Pons (tissue), 1 donor: ENCODE measurements at places on chromosomes 7 and 10.

DNA sequence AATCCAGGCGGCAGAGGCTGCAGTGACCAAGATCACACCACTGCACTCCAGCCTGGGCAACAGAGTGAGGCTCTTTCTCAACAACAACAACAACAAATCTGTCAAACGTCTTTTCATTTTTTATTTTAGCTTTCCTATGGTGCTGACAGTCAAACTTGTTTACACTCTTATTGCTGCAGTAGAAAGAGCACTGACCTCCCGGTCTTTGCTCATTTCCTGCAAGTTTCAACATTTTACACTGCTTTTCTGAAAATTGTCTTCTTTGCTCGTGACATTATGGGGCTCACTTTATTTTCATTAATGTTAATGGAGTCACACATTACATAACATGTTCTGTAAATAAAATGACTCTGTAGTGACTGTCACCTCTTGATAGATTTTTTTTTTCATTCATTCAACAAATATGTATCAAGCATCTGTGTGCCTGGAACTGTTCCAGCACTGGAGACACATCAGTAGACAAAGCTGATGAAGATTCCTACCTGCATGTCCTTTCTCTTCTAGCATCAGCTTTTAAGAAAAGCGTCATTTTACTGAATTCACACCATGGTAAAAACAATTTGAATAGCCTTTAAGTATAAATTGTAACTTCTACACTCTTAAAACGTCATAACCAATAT, 277.3 kb downstream of the CELF2 start:
- no peak for DNase-seq

GRCh38 chr10:28429573-28430216, 103.2 kb upstream of the WAC start:
- DNase-seq, result no peak

DNA sequence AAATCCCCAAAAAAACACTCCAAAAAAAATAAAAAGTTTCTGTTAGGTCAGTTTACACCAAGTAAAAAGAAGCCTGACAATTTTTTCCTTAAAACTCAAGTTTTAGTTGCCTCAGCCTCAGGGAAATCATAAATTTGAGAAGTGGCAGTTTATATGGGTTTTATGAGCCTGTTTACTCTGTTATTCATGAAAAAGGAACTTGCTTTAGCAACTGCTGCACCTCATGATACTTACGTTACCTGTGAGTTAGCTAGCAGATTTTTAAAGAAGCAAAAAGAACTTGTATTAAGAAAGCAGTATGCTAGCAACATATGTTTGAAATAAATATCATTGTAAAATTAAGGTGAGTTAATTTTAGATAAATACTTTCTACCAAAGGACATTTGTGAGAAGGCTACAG, 1264.5 kb upstream of the PHF14 start:
- no peak for DNase-seq

- DNase-seq, result no peak
Measured at GRCh38 chr7:140506788-140507464, 27.6 kb upstream of the MKRN1 start.

GRCh38 chr10:27664461-27664860, 81.2 kb downstream of the MKX start:
- DNase-seq, result no peak

- DNase-seq, result no peak
Measured at GRCh38 chr7:70178211-70178610, 579.9 kb downstream of the AUTS2 start.

DNA sequence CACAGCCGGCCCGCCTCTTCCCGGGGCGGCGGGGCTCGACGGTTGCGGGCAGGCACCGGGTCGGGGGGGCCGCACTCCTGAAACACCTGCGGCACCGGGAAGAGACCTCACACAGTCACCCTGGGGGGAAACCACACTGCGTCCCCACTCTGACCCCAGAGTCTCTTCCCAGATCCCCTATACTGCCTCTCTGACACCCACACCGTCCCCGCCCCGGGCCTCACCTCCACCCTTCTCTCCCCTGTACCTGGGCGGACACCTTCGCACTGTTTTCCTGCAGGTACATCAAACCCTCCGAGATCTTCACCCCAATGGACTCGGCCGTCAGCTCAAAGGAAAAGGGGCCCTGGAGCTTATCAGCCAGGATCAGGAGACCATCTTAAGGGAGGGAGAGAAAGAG, 3.4 kb upstream of the GAL3ST4 start:
- no peak for DNase-seq

GRCh38 chr7:94368371-94368791, 26.3 kb upstream of the COL1A2 start:
- no peak for DNase-seq

DNA sequence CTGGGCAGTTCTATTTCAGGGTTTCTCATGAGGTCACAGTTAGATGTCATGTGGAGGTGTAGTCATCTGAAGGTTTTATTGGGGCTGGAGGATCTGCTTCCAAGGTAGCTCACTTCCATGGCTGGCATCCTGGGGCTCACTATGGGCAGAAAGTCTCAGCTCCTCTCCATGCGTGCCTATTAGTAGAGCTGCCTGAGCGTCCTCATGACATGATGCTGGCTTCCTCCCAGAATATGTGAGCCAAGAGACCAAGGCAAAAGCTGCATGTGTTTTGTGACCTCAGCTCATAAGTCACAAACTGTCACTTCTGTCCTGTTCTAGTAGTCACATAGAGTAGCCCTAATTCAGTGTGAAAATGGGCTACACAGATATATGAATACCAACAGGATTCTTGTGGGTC, 524.4 kb downstream of the SUGCT start:
- DNase-seq, result no peak

- peak; percentile 81 for DNase-seq
Measured at GRCh38 chr7:140653319-140654108, 12.9 kb upstream of the DENND2A start.

DNA sequence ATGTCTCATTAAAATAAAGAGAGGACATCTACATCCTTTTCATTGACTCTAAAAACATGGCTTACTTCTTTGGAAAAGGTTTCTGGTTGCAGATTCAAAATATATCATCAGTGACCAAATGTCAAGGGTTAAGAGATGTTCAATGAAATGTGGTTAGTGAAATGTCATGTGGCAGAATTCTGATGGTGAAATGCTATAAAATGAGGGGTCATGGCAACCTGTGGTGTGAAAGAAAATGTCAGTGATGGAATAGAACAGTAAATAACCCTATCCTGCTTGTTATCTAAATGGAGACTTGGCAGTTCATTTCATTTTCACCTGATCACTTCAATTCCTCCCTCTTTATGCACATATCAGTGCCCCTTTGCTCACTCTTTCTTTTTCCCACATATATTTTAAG, 79.4 kb downstream of the TFPI2 start:
- no peak for DNase-seq

GRCh38 chr10:43121444-43121843, 16.8 kb upstream of the CSGALNACT2 start:
- no peak for DNase-seq

DNA sequence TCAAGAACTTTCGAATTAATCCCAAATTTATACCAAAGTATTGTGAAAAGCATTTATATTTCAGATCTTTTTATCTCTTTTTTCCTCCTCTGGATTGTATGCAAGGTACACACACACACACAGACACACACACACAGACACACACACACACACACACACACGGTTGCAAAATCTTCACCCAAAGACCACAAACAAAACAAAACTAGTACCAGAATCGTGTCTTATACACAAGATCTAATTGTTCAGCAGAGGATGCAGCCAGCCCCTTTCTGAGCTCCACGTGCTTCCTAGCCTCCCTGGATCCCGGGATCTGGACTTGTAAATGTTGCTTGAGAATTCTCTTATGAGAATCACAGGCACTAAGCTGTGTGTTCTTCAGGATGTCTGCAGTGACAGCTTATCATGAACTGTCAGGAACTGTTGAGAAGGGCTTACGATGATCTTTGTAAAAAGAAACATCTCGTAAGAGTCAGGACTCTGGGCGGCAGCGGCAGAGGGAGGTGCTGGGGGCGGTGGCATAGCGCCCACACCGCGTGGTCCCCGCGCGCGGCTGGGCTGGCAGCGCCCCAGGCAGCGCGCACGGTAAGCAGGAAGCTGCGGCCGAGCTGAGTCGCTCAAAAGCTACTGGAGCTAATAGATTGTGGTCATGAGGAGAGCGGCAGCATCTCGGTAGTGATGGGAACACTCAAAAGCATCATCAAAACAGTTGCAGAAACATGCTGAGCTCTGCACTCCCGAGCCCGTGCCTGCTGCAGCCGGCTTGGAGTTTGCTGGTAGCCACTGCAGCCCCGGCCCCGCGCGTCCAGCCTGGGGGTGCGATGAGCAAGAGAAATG, 277.6 kb downstream of the GATA3 start:
- DNase-seq, result peak; percentile 24

DNA sequence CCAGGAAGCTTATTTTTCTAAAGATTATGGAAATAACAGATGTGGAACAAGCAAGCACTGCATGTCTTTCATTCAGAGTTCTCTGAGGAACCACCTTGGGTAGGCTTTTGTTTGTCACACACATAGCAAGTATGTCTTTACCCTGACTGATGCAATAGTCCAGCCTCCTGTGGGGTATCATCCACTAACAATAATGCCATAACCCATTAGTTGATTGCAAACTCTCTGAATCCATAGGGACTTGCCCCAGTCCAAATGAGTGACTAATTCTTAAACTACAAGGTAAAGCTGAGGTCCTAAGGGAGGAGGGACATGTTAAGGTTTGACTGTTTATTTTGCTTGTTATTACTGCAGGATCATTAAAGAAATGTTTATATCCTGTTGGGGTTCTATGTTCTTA, 151.4 kb upstream of the PRPS1L1 start:
- DNase-seq, result no peak

- DNase-seq, result peak; percentile 52
Measured at GRCh38 chr10:14225379-14225778, 105.3 kb downstream of the FRMD4A start.

GRCh38 chr10:20927456-20927855, 30.3 kb upstream of the NEBL start:
- no peak for DNase-seq

DNA sequence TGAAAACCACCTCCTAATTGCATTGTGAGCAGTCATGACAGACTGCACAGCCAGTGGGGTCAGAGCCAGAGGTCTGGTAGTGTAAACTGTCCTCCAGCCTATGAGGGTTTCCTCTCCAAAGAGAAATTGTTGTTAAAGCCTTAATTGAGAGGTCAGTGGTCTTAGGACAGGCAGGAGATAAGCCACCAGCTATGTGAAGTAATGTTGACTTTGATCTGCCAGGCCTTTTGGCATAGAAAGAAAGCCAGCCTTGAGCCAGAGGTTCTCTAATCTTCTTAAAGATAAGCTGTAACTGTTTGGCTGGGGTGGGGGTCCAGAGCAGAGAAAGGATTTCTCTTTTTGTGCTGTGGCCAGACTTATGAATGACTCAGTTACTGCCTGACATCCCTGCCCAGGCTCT, 248.4 kb downstream of the WDR11 start:
- DNase-seq, result no peak

GRCh38 chr10:77190291-77190690, 447.3 kb downstream of the KCNMA1 start:
- DNase-seq, result no peak

DNA sequence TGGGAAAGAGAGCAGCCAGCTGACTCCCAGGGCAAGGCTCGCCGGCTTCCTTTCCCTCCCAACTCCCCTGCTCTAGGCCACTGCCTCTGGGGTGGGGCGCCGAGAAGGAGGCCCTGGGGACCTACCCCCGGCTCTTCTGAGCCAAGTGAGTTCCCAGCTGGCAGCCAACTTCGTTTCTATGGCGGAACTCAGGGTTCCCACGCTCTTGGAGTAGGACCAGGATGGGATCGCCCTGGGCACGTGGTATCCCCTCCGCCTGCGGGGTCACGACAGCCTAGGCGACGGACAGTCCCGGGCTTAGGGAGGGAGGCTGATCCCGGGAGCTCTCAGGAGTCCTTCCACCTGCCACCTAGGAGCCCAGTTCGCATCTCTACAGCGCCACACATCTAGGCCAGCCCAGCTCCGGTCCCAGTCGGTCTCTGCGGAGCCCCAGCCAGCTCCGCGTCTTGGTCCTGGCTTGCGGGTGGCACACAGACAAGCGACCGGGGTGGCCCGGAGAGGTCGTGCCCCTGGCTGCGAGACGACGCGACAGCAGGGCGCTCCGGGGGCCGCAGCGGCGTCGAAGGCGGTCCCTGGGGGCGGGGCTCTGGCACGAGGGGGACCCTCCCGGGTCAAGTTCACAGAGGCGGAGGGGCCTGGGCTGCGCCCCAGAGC, 20.5 kb upstream of the GATA3 start:
- DNase-seq, result no peak

DNA sequence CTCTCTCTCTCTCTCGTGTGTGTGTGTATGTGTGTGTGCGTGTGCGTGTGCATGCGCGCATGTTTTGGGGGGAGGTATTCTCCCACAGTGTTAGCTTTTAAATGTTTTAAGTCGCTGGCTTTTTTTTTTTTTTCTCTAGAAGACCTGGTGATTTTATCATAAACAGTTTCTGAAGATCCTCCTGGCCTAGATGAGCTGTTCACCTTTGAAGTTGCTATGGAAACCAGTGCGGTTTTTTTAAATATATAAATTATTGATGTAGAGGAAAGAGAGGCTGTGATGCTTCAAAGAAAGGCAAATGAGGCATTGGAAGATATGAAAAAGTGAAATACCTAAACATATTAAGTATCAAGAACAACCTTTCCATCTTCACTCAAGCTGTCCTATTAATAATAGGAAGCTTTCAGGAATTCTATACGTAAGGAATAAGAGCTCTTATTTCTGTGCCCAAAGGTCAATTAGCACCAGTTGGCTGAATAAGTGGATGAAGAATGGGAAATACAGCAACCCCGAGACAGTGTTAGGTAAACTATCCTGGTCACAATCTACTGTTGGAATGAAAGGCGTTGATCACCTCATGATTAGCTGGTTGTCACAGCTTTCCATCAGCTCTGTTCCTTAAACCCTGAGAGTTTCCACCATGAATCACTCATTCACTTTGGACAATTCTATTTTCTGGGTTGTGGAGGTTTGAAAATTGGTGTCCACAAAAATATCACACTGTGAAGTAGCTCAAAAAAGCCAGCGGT, 66.5 kb upstream of the SLC35G1 start:
- DNase-seq, result no peak

- DNase-seq, result peak; percentile 25
Measured at GRCh38 chr7:131945313-131945911, 389.0 kb upstream of the PODXL start.

DNA sequence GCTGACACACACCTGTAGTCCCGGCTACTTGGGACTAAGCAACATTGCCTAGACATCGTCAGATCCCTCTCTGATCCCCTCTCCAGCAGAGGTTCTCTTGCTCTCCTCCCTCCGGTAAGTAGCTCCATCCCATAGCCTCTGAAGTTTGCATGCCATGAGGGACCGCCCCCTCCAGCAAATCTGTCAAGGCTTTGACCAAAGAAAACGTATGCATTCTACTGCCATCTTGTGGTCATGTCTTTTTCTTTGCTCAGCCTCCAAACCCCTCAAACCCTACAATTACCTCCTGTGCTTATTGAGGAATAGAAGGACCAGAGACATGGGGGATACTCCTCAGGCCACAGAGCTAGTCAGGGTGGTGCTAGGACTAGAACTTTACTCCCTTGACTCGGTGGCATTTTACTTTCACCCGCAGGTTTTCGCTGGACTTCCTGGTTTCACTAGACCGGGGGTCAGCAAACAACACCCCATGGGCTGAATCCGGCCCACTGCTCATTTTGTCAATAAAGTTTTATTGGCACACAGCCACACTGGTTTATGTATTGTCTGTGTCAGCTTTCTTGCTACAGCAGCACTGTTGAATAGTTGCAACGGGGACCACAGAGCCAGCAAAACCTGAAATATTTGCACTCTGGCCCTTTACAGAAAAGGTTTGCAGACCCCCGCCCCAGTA, 202.6 kb upstream of the FOXK1 start:
- peak; percentile 42 for DNase-seq
